ENCODE measurements at places on chromosomes 7 and 10.

GRCh38 chr7:7565746-7566650 lies 686 bp upstream of the MIOS start:
- DNase-seq: no peak

GRCh38 chr10:112002206-112002605 lies 181.4 kb downstream of the GPAM start:
- no peak for DNase-seq

- no peak for DNase-seq
These were observed 102.5 kb downstream of the CD36 start for GRCh38 chr7:80740778-80741545.

GRCh38 chr7:95531605-95532219 lies 46.0 kb downstream of the ASB4 start:
- no peak for DNase-seq

GRCh38 chr10:1632141-1632540 lies 105.2 kb downstream of the ADARB2 start:
- DNase-seq: no peak

DNA sequence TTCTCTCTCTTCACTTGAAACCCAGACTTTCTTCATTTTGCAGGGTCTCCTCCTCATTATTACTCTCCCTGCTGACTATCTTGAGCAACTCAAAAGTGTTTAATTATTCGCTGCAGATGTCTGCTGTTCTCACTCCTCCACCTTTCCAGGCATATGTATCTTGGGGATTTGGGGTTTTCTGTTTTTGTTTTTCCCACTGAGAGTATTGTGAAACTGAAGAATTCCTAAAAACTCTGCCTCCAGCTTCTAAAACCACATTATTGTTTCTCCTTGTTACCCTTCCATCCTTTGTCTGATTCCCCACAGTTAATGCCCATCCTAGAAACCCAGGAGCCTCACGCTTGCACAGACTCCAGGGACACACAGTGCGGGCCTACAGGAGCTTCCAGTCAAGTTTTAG lies 51.3 kb downstream of the WNT2 start:
- DNase-seq: no peak

DNA sequence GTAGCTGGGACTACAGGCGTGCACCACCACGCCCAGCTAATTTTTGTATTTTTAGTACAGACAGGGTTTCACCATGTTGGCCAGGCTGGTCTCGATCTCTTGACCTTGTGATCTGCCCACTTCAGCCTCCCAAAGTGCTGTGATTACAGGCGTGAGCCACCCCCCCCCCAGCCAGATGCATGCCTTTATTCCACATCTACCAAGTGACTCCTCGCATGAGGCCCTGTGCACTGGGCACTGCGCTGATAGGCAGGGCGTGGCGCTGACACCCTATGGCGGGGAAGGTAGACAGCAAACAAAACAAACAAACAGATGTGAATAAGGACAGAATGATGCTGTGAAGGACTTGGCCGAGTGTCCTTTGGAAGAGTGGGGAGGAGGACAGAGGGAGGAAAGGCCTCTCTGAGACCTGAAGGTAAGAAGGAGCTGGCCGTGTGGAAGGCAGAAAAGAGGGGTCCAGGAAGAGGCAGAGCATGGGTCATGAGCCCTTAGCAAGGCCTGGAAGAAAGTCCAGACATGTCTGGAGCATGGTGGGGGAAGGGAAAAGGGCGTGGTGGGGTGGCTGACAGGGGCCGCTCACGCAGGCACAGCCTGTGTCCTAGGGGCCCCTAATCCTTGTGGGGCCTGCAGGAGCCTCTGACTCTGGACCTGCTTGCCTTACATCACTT lies 47.5 kb upstream of the CACUL1 start:
- no peak for DNase-seq

DNA sequence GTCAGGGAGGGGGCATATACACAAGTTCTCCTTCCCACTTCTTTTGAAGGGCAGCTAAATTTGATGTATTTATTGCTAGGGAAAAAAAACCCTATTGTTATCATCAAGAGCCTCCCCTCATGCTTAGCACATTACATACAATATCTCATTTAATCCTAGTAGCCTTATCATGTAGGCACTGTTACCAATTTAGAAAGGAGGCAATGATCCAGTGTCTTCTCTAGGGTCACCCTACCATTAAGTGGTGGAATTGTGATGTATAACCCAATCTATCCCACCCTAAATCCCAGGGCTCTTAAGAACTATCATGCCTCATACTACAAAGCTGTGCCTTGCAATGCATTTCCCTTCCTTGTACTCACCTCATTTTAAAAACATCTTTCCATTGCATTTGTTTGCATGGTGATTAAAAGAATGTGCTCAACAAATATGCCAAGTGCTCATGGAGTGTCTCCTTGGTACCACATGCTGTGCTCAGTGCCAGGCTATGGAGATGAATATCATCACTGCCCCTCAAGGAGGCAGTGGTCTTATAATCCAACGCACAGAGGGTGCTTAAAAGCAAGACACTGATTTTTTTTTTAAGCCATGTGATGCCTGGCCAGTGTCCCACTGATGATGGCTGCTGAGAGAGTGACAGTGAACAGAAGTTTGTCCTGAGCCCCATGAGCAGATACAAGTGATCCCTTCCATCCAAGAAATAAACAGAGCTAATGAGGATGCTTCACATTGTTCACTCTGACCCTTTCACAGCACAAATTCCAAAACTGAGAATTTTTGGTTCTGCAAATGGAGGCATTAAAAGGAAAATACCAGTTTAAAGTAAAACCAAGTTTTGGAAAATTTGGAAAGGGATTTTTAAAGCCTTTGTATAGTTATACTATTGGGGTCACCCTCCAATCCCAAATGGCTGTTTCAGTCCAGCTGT lies 98.2 kb downstream of the SORBS1 start:
- DNase-seq: no peak

- DNase-seq: no peak
These were observed 40.8 kb upstream of the HGF start for GRCh38 chr7:81810476-81811155.

GRCh38 chr7:92697012-92697411 lies 106.8 kb upstream of the FAM133B start:
- no peak for DNase-seq
